H9 (cell line): ENCODE measurements at places on chromosomes 4 and X. TPM values are rescaled to one million over a fixed set of nuclear protein-coding genes. Genes with fewer than 3 reads are reported as not detected.

Gene GNL3L
- total RNA-seq, result 64.0 and 69.2 TPM in 2 replicates

- no peak for DNase-seq
These were observed 1532.4 kb upstream of the TENM3 start for GRCh38 chr4:180710628-180711337.

Gene TEX28
- not detected in 2 replicates for total RNA-seq

Gene CNKSR2
- total RNA-seq, result 38.0 and 52.9 TPM in 2 replicates

DNA sequence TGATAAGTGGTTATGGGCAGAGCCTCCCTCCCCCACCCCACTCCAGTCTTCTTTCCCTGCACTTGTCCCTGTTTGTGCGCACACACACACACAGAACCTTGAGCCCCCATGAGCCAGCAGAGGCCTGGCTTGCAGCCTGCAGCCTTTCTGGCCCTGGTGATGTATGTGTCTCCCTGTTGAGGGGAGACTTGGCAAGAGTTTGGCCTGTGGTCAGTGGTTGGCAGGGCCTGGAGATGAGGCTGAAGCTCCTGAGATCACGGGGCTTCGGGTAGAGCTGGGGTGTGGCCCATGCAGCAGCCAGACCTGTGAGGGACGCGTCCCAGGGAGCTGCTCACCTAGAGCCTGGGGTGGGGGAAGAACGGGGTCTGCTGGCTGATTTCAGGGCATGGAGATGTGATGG lies 2.3 kb downstream of the GPR173 start:
- no peak for DNase-seq

GRCh38 chr4:106953036-106953705 lies 82.9 kb downstream of the DKK2 start:
- no peak for DNase-seq

DNA sequence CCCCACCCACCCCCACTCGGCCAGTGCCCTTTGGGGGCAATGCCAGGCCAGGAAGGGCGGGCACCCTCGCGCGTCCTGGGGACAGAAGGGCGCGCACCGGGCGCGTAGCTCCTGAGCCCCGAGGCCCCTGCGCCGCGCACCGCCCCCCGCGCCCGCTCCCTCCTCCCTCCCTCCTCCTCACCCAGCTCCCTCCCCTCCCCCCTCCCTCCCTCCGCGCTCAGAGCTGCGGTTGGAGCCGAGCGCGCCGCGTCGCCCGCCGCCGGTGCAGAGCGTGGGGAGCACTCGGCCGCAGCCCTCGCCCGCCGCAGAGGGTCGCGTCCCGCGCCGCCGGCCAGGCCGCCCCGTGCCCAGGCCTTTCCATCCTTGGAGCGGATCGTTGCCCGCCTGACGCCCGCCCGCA lies at the start of gene ATP2B3:
ATP2B3 (plus strand) TSS at position 220 of the 400 bp plus-strand sequence. CDS start 18,606 bp downstream, outside the sequence.
- no peak for DNase-seq

Gene FRAS1
- 50.3 and 58.5 TPM in 2 replicates for total RNA-seq

Gene PPEF2
- total RNA-seq, result not detected in 2 replicates

DNA sequence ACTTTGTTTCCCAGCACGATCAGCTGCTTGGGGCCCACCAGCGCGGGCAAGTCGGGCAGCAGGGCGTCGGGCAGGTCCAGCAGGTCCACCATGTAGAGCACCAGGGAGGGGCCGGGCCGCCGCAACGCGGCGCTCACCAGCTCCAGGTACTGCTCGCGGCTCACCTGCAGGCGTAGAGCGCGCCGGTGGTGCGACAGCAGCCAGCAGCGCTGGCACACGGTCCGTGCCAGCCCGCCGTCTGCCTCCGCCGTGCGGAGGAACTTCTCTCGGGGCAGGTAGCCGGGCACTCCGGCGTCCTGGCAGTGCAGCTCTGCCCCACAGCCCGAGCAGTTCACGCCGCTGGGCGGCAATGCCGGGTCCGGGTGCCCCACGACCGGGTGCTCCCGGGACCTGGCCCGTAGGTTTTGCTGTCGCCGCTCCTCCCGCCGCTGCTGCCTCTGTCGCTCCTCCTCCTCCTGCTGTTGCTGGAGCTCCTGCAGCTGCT lies 527 bp downstream of the NOA1 start:
- peak; percentile 73 for DNase-seq

GRCh38 chr4:6341696-6342095 lies 72.0 kb downstream of the WFS1 start:
- no peak for DNase-seq

DNA sequence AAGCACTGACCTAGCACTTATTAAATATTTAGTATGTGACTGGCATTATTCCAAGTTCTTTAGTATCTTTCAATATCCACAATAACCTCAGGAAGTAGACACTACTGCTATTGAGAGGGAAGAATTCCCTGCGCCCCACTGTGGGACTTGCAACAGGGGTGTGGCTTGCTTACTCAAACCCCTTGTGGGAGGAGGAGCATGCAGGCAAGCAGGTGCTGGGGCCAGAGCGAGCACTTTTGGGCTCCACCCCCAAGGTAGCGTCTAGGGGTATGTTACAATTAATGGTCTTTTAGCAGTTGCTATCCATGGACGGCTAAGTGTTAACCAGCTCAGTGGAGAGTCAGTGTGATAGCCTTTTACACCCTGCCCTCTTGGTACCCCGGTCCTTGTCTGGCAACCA lies 50.7 kb downstream of the FAM13A start:
- DNase-seq, result no peak

DNA sequence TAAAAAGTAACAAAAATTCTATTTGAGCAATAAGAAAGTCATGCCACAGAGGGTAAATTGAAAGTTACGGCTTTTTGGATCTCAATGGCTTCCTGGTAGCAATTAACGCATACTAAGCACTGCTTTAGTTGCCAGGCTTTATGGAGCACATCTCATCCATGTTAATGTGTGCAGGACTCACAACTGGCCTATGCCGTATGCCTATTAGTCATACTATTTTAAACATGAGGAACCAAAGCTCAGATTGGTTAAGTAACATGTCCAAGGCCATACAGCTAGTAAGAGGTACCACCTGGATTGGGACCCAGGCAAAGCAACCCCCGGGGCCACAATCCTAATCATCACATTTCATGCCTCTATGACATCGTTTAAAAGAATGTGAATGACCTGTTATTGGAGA lies 17.1 kb downstream of the DAPP1 start:
- DNase-seq, result no peak

DNA sequence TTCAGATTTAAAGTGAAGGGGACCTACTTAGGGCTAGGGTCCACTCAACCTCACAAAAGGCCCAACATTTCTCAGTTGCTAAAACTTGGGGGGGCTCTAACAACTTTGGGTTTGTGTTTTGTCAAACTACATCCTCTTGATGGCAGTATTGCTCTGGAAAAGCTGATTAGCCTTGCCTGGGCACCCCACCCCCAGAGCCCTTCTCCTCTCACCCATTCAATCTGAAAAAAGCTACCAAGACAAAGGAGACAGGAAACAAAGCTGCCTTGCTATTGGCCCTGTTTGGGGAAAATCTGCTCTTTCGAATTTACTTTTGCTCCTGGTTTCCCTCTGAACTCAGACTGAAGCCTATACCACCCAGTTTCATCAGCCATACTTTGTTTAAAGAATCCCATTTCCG lies 195.2 kb upstream of the STK26 start:
- DNase-seq, result peak; percentile 53

Gene RAB33B
- 7.5 and 7.7 TPM in 2 replicates for total RNA-seq

GRCh38 chr4:150164055-150164454 lies 85.8 kb downstream of the DCLK2 start:
- no peak for DNase-seq

Gene STK32B
- total RNA-seq, result 1.0 and 1.3 TPM in 2 replicates

- DNase-seq, result no peak
These were observed 13.5 kb downstream of the TSPAN7 start for GRCh38 chrX:38574858-38575257.

Gene MXD4
- total RNA-seq, result 24.1 and 25.4 TPM in 2 replicates

Gene BEX5
- total RNA-seq, result 7.5 and 7.7 TPM in 2 replicates

GRCh38 chrX:111386615-111387233 lies 25.3 kb downstream of the DCX start:
- DNase-seq, result no peak

Gene UCHL1
- total RNA-seq, result 513 and 522 TPM in 2 replicates
